ENCODE measurements at places on chromosomes 3 and 15.

- DNase-seq, result no peak
Measured at GRCh38 chr3:55477306-55478303, 9.5 kb downstream of the WNT5A start.

GRCh38 chr15:96261575-96262034, 68.9 kb upstream of the NR2F2 start:
- no peak for DNase-seq

- no peak for DNase-seq
Measured at GRCh38 chr3:175312791-175313190, 453.7 kb downstream of the NAALADL2 start.

DNA sequence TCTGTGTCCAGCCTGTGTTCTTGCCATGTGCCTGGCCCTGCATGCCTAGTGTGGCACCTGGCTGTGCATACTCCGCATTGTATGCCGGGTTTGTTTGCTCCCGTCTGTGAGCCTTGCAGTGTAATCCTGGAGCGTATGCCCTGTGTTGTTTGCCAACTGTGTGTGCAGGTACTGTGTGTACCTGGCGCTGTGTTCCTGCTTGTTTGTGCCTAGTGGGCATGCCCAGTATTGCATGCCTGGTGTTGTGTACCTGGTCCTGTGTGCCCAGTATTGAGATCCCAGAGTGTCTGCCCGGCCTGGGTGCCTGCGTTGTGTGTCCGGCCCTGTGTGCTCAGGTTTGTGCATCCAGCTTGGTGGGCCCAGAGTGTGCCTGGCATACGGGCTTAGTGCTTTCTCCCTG, 54.5 kb upstream of the CHRNA7 start:
- no peak for DNase-seq

- no peak for DNase-seq
Measured at GRCh38 chr15:48566668-48567067, 78.8 kb downstream of the FBN1 start.

GRCh38 chr3:54139630-54140029, 17.3 kb downstream of the CACNA2D3 start:
- DNase-seq, result no peak

GRCh38 chr3:197606468-197606867, 50.7 kb upstream of the BDH1 start:
- DNase-seq, result no peak

- no peak for DNase-seq
Measured at GRCh38 chr3:55474213-55474632, 12.9 kb downstream of the WNT5A start.

- DNase-seq, result no peak
Measured at GRCh38 chr3:180253283-180253682, 216.5 kb upstream of the PEX5L start.

- DNase-seq, result no peak
Measured at GRCh38 chr3:19365471-19365870, 217.2 kb downstream of the KCNH8 start.
